Stimulated activated CD8-positive, alpha-beta memory T cell treated with anti-CD3 and anti-CD28 coated beads, Interleukin-7, amount 100 ng/mL, for 4 hours (primary cell): ENCODE measurements at places on chromosomes 5 and 9.

DNA sequence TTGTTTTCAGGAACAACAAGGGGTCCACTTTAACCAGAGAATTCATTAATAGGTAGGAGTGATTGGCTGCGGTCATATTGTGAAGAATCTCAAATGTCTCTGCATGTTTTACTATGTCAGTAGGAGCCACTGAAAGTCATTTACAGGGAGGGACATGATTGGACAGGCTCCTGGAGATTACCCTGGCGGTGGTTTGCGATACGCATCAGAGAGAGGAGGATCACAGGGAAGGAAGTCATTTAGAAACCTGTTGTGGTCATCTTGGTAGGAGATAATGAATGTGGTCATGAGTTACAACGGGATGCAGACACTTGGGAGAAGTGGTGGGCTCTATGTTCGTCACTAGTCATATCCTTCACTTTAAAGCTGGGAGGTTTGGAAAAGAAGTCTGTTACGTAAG lies 262.8 kb downstream of the FAM114A2 start:
- DNase-seq: no peak

DNA sequence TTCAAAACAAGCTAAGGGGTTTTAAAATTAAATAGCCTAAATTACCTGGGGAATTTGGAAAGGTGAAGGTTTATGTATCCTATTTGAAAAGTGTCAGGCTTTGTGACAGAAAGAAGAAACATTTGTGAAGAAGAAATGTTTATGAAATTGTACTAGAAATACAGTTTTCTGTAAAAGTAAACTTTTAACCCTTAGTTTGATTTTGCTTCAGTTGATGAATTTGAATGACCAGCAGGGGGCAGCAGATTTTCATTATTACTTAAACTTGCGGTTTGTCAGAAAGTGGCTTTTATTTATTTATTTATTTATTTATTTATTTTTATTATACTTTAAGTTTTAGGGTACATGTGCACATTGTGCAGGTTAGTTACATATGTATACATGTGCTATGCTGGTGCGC lies 58.1 kb downstream of the NNT start:
- no peak for DNase-seq

- DNase-seq: no peak
Measured at GRCh38 chr5:175471196-175471595, 7.2 kb upstream of the SFXN1 start.

DNA sequence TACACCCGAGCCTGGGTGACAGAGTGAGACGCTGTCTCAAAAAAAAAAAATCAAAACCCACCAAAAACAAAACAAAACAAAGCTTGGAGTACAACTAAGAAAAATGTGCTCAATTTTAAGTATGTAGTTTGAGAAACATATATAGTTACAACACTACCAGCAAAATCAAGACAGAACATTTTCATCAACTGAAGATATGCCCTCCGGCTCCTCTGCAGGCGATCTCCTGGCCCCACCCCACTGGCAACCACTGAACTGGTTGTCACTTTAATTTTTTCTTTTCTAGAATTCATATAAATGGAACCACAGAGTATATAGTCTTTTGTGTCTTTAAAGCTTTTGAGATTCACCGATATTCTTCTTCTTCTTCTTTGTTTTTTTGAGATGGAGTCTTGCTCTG lies 35.0 kb downstream of the CNOT8 start:
- no peak for DNase-seq

DNA sequence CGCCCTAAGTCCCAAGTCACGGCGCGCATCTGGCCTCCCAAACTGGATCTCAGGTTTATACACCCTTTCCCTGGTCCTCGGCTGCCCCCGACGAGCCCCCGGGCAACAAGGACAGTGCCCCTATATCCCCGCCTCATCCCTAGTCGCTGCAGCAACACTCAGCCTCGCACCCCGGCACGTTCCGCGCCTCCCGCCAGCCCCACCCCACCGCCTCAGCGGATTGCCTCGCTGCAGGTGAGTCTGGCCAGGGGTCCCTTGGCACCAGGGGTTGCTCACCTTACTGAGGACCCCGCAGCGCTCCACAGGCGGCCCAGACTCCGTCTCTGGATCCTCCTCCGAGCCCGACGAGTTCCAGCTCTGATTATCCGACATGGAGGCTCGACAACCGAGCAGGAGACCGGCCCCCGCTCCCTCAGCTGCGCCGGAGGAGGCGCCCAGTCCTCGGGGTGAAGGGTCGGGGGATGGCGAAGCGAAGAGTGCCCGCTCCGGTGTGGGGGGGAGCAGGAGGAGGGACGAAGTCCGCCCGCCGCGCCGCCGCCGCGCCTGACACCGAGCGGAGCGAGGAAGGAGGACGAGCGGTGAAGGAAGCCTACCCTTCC lies 494 bp downstream of the CERT1 start:
- peak; percentile 1 for DNase-seq

GRCh38 chr5:117235786-117236185 lies 661.2 kb upstream of the SEMA6A start:
- no peak for DNase-seq

- DNase-seq: no peak
Measured at GRCh38 chr9:34413231-34413852, 36.6 kb upstream of the MYORG start.

DNA sequence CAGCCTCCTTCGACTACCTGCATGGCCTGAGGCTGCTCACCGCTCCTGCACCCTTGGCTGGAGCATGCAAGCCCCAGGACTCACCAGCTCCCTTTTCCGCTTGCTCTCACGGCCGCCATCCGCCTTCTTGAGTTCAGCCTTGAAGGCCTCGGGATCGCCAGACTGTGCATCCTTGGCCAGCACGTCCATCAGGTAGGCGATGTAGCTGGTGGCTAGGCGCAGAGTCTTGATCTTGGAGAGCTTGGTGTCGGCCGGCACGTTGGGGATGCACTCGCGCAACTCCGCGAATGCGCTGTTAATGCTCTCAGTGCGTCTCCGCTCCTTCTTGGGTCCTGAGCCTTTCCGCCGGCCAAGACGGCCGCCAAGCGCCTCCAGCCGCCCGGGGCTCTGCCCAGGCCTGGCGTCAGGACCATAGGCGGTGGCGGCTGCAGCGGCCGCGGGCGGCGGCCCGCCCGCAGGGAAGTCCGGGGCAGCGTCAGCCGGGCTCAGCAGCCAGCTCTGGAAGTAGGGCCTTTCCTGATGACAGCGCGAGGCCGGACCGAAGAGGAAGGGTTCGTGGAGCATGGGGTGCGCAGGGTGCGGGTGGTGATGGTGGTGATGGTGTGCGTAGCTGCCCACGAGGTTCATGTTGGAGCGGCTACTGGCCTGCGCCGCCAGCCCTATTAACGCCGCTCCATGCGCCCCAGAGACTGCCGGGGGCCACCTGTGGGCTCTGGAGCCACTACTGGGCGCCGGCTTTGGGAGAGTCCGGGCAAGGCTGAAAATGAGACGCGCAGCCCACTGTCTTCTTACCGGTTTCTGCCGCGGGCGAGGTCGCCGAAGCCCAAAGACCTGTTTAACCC lies 424 bp downstream of the HAND1 start:
- DNase-seq: no peak

DNA sequence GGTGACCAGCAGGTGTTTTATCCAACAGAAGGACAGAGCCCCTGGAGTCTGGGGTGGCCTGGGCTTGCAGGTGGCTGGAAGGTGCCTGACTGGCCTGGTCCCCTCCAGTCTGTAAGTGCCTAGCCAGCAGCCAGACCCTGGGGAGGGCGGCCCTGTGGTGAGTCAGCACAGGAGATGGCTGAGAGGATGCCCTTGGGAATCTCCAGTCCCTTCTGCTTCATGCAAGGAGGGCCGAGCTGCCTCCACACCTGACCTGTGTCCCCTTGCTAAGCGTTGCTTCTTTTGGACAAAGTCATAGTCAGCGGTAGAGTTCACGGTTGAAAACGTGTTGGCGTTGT lies 20.2 kb downstream of the OBP2B start:
- no peak for DNase-seq

GRCh38 chr5:158979749-158980521 lies 119.8 kb downstream of the EBF1 start:
- no peak for DNase-seq

DNA sequence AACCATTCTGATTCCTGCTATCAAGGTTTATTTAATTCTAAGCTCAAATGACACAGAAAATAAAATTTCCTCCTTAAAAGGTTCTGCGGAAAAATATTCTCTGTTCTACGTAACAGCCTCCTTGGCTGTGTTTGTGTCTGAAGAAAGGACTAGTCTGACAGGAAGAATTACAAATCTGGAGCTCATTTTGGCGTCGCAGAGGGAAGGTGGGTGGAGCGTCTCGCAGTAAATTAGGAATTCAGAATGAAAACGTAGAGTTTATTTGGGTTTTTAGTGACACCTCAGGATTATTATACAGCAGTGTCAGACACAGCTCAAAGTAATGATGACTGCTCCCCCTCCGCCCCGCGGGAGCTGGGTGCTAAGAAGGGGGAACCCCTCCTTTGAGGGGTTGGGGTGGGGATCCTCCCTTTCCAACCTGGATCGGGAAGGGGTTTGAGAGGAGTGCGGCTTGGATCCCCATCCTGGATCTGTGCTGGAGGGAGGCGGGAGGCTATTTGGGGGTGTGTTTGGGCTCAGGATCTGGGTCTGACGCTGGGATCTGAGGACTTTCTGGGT lies 933 bp upstream of the TGFBR1 start:
- no peak for DNase-seq
